ENCODE measurements at places on chromosomes 7 and 10.

- no peak for DNase-seq
Observed at GRCh38 chr10:44924261-44925040, 13.3 kb downstream of the TMEM72 start.

DNA sequence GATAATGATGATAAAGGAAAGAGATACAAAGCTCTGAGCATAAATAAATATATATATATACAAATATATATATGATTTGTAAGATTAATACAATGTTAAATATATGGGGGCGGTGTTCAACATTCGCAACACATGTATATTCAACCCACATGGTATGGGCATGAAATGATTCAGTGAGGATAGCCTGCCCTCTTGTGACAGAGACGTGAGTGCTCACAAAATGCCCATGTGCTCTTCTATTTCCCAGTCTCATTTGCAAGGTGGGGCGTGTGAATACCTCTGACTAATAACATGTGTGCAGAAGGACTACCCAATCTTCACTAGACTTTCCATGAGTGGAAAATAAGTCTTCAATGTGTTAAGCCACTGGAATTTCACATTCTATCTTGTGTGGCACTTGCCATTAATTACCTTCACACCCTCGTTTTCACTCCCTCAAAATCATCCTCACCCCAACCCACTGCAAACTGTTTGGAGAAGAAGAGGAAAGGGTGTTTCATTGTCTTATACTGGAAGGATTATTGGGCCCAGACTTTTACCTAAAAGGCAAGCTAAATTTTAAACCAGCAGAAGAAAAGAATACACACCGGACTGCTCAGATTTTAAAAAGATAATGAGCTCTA, 26.9 kb downstream of the ASAH2 start:
- no peak for DNase-seq

DNA sequence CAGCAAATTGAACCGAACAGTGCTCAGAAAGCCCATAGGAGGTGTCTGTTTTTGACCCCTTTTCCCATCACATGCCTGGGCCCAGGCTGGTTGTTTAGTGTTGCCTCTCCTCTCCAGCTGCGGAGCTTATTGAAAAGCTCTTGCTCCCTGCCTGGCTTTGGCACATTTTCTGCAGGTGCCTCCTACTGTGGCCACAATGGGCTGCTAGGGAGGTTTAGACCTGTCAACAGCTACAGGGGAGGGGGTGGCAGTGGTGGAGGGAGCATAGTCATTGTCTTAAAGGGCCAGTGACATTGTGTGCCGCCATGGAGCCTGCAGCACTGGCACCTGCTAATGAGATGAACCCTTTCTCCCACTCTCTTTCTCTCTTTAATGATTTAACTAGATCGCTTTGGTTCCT, 13.2 kb upstream of the ENO4 start:
- no peak for DNase-seq

GRCh38 chr10:33734393-33735155, 400.1 kb upstream of the NRP1 start:
- DNase-seq = no peak

GRCh38 chr10:86263907-86264306, 102.7 kb downstream of the GRID1 start:
- no peak for DNase-seq

GRCh38 chr7:105198223-105198622, 184.2 kb downstream of the KMT2E start:
- no peak for DNase-seq

DNA sequence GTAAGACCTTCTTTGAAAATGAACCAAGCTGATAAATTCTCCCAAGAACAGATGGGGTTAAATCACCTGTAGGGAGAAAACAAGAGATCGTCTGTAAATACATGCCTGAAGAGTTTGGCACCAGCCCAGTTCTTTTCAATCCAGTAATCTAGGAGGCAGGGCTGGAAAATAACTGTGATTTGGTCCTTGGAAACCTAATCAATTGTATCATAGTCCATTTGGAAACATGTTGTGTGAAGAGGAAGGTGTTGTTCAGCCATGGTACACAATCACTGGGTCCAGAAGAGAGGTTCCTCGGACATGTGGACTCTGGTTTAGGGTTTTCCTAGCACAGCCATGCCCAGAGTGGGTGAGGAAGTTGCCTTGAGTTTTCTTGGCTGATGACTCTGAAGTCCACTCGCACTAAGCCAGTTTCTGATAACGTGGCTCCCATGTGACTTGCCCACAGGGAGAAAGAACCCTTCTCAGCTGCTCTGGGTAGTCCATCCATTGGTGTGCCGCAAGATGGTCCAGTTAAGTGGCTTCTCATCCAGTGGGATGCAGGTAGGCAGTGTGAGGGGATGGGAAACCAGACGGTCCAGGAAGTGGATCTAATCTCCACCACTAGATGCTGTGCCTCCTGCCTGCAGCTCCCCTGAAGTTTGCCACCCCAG, 5.1 kb downstream of the BLNK start:
- DNase-seq = no peak

Measured in T-cell (primary cell).